Stimulated activated CD4-positive, alpha-beta T cell treated with anti-CD3 and anti-CD28 coated beads, TNF-alpha, amount 100 ng/mL, for 1 hour (primary cell): ENCODE measurements at places on chromosomes 7 and 10.

DNA sequence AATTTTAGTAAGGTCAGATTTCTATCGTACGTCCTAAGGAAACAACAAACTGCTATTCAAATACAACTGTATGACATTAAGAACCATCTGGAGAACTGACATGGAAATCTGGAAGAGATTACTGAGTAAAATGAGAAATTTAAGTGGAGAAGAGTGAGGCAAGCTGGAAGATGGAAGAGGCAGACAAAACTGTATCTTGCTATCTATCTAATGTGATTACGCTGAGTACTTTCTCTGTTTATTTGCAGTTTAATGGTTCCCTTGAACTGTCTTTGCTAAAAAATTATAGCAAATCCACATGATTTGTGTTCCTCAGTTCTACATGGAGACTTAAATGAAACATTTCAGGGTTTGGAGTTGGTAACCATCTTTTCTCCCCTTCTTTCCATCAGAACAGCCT is 927.1 kb upstream of the MBL2 start:
- no peak for DNase-seq

GRCh38 chr7:114922026-114922651 is at the start of gene MDFIC:
TSS of gene MDFIC (plus strand) at chr7:114922094. CDS start at chr7:114923034, 940 bp downstream.
- DNase-seq = peak; percentile 47

GRCh38 chr7:17528636-17529035 is 230.2 kb downstream of the AHR start:
- DNase-seq = no peak

- DNase-seq = no peak
These were observed 19.0 kb downstream of the NAPEPLD start for GRCh38 chr7:103129702-103130549.

DNA sequence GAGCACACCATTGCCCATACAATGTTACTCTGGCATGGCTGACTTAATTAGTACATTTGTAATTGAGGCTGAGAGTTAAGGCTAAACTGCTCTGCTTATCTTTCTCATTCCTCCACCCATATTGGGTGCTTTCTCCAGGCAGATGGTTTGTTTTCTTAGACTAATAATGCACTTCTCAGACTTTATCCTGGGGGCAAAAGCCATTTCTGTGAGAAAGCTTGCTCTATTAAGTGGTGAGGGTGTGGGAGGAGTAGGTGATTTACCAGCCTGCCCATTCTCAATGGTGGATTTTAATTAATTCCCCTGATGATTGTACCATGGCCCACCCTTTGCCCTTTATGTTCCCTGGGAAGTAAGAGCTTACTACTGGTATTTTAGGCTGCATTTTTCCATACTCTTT is 174.8 kb downstream of the FOXP2 start:
- DNase-seq = no peak

DNA sequence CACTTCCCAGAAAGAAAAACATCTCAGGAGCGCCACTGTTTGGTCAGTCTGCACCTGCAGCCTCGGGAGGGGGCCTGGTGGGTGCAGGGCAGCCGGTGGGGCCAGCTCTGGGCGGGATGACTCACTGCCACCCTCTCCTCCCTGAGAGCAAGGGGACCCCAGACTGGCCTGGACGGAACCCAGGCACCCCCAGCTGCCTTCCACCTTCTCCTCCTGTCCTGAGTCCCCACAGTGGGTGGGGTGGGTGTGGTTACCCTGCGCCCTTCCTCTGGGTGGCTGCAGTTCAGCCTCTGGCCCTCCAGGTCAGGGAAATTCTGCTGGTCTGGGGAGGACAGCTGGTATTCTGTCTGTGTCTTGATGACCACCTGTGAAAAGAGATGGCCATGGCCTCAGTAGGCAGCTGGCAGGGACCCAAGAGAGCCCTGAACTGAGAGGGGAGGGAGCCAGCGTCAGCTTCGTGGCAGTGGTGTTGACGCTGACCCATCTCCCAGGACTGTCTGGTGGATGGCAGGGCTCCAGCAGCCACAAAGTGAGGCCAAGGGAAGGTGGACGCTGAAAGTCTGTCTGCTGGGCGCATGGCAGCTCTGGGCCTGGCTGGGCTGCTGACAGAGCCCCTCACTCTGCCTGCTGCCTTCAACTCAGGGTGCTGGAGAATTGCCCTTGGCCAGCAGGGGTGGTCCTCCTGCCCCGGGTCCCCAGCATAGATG is 8.9 kb downstream of the CALY start:
- DNase-seq = no peak

- DNase-seq = no peak
These were observed 66.3 kb downstream of the INSIG1 start for GRCh38 chr7:155363852-155364600.

GRCh38 chr7:22730066-22730710 is 3.2 kb downstream of the IL6 start:
- no peak for DNase-seq

GRCh38 chr10:5744849-5745248 is 60.2 kb downstream of the TASOR2 start:
- DNase-seq = no peak

- DNase-seq = no peak
These were observed 51.7 kb downstream of the SYPL1 start for GRCh38 chr7:106060394-106060920.

DNA sequence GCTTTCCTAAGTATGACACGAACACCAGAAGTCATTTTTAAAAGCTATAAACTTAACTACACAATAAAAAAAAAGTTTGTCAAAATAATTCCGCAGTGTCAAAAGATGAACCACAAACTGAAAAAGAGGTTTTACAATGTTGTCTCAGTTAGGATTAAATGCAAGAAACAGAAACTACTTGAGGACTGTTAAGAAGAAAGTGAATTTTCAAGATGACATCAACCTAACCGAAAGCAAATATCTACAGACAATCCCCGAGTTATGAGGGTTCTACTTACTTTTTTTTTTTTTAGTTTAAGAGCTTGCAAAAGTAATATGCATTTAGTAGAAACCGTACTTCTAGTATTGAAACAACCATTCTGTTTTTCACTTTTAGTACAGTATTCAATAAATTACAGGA is 62.3 kb downstream of the TFPI2 start:
- no peak for DNase-seq

DNA sequence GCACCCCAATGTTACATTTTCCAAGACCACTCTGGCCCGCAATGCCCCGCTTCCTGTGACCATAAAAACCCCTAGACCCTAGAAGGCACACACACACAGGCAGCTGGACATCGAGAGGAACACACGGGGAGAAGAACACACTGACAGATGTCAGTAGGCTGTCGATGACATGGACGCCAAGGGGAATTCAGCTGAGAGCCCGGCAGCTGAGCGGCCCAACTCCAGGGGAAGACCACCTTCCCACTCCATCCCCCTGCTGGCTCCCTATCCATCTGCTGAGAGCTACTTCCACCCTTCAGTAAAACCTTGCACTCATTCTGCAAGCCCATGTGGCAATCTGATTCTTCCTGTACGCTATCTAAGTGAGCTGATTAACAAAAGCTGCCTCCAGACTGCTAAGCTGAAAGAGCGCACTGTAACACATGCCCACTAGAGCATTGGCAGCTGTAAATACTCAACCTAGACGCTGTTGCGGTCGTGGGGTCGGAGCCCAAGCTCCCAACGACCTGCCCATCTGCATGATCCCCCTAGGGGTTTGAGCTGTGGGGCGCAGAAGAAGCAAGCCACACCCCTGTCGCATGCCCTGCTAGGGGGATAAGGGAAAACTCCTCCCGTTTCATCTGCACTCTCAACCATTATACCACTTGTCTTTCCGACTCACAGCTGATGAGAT is 843.6 kb upstream of the POT1 start:
- DNase-seq = no peak

- no peak for DNase-seq
These were observed 3.0 kb downstream of the ZCCHC24 start for GRCh38 chr10:79442171-79443040.

DNA sequence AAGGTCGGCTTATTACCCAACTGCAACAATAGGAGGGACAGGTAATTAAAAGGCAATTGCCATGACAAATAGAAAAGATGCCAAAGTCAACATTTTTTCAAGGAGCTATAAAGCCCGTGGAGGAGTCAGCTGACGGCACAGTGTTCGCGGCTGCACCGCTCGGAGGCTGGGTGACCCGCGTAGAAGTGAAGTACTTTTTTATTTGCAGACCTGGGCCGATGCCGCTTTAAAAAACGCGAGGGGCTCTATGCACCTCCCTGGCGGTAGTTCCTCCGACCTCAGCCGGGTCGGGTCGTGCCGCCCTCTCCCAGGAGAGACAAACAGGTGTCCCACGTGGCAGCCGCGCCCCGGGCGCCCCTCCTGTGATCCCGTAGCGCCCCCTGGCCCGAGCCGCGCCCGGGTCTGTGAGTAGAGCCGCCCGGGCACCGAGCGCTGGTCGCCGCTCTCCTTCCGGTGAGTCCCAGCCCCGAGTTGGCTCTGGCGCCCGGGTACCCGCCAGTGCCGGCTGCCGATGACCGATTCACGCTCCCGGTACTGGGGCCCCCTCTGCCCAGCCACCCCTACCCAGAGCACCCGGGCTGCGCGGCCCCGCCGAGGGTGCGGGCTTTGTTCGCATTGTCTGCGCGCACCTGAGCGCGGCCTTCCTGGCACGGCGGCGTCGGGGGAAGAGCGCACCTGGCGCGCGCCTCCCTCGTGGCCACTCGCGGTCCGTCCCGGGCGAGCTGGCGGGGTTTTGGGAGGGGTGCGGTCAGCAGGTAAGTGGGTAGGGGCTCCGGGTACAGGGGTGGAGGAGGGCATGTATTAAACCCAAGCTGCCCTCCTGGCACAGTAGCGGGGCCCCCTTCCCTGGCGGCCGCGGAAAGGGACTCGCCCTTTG is at the start of gene VWA2:
VWA2 (plus strand) TSS at position 138 of the 877 bp plus-strand sequence. CDS start 9,460 bp downstream, outside the sequence.
- DNase-seq = no peak

DNA sequence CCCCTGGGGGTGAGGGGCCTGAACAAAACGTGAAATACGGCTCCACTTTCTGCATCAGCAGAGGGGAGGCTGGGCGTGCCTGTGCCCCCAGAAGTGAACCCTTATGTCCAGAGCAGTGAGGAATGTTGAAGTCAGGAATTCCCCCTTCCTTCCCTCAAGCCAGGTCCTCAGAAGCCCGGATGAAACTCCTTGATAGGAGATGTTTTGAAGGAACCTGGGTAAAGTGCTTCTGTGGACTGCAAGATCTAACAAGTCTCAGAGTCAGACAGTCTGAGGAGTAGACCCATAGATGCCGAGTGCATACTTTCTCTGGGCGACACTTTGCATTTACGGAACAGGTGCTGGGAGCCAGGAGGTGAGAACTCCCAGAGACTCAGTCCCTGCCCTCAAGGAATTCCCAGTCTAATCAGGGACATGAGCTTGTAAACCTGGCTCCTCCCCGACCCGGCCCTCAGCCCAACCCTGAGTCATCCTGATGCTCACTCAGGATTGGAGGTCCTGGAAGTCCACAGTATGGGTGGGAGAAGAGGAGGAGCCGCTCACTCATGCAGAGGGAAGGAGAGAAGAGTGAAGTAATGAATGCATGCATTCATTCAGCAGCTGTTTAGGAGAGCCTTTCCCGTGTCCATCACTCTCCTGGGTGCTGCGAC is 179.5 kb upstream of the ITGB1 start:
- DNase-seq = no peak

GRCh38 chr7:14510268-14510667 is 392.3 kb downstream of the DGKB start:
- DNase-seq = no peak
